ENCODE measurements at places on chromosomes 4 and X.

DNA sequence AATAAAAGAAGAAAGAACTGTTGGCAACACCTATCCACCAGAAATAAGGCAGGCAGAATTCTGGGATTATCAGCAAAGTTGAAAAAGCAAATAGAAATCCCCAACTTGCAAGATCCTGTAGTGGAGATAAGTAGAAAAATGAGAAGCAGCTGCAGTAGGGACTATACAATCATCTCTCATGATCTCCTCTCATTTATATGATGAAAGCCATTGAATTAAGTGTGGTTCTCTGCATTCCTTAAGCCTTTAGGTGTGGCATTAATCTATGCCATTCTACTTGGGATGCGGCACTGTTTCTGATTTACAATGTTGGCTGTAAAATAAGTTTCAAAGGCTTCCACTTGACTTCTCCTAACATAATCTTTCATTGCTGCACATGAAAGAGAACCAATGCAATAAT lies 869.8 kb downstream of the TRAM1L1 start:
- no peak for DNase-seq

DNA sequence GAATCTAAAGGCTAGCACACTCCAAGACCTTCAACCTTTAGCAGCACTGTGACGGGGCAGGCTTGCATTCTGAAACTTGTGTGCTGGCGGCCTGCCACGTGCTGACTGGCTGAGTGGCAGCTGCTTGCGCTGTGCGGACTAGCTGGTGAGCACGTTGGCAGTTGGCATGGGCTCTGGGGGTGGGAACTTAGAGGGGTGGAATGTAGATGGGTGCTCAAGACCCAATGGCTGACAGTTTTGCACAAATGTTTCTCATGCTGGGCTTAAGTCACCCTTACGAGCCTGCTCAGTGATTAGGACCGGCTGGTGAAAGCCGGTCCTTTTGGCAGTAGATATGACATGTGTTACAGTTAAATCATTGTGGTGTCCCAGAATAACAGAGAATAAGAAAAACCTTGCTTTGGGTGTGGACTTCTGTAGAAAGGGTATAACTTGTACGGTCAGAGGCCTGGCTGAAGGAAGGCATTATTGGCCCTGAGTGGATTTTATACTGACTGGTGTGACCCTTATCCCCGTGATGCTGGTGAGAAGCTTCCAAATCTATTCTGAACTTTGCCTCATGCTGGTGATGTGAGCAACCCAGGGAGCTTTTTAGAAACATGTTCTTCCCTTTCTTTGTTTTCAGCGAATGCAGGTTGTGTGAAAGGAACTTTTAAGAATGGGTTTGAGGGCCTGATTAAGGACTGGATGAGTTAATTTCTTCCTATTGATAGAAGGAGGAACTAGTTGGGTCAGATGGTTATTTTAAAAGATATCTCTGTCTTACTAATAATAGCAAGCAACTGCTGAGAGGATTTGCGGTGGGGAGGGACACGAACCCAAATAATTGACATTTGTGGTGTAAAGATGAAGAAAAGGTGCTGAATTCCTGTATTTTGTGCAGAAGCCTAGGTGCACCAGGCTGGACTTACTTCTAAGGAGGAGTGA lies 107.4 kb upstream of the SLC4A4 start:
- no peak for DNase-seq

- no peak for DNase-seq
These were observed 27.9 kb upstream of the GABRA2 start for GRCh38 chr4:46417848-46418247.

- DNase-seq: no peak
These were observed 310.2 kb downstream of the ASMT start for GRCh38 chrX:1925053-1925481.

- no peak for DNase-seq
These were observed 8.2 kb downstream of the ZCCHC4 start for GRCh38 chr4:25320773-25321172.
